ENCODE measurements at places on chromosomes 6 and 20.

- no peak for DNase-seq
Measured at GRCh38 chr6:169913096-169913638, 161.7 kb downstream of the ERMARD start.

- no peak for DNase-seq
Measured at GRCh38 chr6:155936551-155936950, 480.9 kb upstream of the NOX3 start.

- no peak for DNase-seq
Measured at GRCh38 chr20:25461281-25461650, 53.8 kb downstream of the GINS1 start.

GRCh38 chr20:19784511-19785172 is 26.6 kb downstream of the RIN2 start:
- DNase-seq, result no peak

GRCh38 chr20:949717-950116 is 33.6 kb upstream of the ANGPT4 start:
- DNase-seq, result no peak

- no peak for DNase-seq
Measured at GRCh38 chr20:437787-438486, 24.4 kb downstream of the TBC1D20 start.

DNA sequence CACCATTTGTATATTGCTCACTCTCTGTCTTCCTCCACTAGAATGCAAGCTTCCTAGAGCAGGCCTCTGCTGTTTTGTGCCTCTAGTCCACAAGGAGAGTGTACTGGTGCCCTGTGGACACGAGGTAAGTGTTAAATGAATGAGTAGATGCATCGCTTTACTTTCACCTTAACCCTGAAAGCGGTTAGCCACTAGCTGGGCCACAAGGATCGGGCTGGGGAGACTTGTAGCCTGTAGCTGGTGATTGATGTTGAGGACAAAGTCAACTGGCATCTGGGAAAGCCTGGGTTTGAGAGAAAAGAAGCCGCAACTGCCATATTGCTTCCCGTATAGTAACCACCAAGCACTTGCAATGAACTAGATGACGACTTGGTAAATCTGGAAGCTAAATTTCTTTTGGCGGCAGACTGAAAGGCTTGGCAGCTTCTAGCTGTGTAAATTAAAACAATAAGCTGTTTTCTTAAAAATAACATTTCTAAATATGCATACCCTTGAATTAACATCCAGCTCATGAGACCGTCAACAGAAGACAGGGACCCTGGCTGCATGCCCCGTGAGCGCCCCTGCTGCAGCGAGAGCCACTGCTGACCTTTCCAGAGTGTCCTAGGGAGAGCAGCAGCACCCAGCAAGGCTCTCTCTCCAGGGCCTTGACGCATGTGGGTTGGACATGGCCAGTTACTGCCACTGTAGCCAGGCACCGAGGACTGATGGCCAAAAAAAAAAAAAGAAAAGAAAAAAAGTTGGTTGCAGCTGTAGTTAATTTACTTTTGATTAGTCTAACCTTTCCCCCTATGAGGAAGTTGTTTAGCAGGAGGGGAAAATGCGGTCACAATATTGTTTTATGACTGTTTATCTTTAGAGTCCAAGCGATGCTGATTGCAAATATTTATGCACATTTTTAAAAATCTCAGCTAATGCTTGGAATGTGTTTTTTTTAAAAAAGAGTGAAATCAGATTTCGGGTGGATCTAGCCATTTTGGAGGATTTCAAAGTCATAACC is 315.1 kb downstream of the TFAP2C start:
- no peak for DNase-seq

- no peak for DNase-seq
Measured at GRCh38 chr6:130900913-130901312, 73.7 kb downstream of the SMLR1 start.

GRCh38 chr20:44962483-44962882 is 2.3 kb upstream of the TOMM34 start:
- no peak for DNase-seq

DNA sequence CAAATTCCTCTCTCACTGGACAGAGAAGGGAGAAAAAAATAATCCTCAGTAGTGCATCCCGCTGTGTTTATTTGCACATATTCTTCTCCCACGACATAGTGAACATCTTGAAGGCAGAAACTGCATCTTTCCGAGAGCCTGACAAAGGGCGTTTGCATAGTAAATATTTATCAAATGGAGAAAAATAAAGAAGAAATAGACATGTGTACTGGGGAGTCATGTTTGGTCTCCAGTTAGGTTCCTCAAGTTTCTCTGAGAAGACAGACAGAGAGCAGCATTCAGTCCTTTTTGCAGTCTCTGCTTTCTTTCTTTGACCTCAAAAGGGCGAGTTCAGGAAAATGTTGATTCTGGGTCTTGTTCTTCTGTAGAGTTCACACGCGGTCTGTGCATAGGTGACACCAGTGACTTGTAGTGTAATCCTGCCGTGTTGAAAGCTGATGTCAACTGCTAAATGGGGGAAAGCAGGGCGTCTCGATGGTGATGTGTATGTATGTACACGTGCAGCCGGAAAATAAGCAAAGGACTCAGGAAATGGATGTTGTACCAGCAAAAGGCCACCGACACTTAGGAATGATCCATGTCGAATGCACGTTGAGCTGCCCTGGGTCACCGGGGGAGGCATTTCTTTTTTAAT is 285.6 kb downstream of the ZNF217 start:
- no peak for DNase-seq

DNA sequence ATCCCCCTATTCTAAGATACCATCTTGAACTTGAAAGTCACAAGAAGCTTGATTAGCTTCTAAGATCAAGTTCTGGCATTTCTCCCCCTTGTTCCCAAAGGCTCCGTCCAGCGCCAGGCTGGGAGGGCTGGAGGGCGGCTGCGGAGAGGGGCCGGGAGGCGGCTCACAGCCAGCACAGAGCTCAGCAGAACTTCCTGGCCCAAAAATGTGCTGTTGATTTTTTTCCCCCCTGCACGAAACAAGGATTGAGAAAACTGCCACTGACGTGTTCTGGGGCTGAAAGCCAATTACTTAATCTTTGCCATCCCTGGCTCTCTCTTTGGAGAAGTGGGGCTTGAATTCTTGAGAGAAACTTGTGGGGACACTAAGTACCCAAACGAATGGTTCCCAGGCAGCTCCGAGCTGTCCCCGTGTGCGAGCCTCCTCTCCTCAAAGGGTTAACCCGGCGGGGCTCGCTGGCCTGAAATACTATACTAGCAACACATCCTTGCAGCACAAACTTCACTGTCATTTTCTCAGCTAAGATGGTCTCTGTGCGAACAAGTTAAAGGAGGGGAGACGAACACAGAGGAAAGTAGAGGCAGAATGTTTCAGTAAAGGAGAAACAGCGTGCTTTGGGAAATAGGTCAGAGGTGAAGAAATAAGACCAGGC is 452 bp downstream of the TRAF3IP2 start:
- no peak for DNase-seq

GRCh38 chr6:81996414-81996813 is 243.9 kb upstream of the TENT5A start:
- DNase-seq, result no peak

- no peak for DNase-seq
Measured at GRCh38 chr6:3805448-3806123, 43.6 kb upstream of the FAM50B start.

GRCh38 chr6:42724825-42725224 is 2.4 kb upstream of the PRPH2 start:
- no peak for DNase-seq

DNA sequence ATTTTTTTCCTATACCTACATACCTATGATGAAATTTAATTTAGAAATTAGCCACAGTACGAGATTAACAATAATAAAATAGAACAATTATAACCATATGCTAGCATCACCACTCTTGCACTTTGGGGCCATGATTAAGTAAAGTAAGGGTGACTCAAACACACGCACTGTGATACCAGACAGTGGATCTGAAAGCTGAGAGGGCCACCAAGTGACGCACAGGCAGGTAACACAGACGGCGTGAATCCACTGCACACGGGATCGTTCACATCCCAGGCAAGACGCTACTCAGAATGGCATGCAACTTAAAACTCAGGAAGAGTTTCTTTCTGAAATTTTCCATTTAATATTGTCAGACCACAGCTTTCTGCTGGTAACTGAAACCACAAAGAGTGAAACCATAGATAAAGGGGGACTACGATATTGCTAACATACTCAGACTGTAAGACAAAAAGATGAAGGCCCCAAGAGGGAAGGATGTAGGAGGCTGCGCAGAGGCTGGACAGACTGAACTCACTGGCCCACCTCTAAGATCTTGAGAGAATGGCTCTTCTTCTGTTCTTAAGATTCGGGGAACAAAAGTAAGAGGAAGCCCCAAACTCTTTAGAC is 17.9 kb downstream of the RRBP1 start:
- DNase-seq, result no peak

DNA sequence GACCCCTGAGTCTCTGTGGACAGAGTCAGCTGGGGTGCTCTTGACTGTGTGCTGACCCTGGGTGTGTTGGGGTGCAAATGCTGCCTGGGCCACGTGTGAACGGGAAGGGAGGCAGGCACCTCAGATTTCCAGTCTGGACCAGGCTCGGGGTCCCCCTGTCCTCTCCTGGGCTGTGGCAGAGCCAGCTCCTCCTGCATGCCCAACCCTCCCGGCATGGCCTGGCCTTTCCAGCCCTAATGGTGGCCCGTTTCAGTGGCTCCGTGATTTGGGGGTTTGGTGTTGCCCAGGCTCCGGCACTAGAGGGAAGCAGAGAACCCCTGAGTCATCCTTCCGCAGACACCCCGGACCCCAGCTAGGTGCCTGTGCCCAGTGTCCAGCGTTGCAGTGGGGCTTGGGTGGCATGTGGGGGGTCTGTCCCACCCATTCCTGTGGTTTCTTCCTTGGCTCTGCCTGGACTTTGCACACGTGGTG is 9.1 kb downstream of the RBM38 start:
- no peak for DNase-seq

GRCh38 chr20:3781153-3781910 is at the start of gene SPEF1:
Gene SPEF1 (minus strand): TSS chr20:3781448. CDS start chr20:3781287, 161 bp downstream.
- peak; percentile 28 for DNase-seq

GRCh38 chr6:17536586-17536985 is 63.5 kb upstream of the FAM8A1 start:
- DNase-seq, result no peak

- DNase-seq, result no peak
Measured at GRCh38 chr6:34922177-34922663, 33.2 kb downstream of the ANKS1A start.

DNA sequence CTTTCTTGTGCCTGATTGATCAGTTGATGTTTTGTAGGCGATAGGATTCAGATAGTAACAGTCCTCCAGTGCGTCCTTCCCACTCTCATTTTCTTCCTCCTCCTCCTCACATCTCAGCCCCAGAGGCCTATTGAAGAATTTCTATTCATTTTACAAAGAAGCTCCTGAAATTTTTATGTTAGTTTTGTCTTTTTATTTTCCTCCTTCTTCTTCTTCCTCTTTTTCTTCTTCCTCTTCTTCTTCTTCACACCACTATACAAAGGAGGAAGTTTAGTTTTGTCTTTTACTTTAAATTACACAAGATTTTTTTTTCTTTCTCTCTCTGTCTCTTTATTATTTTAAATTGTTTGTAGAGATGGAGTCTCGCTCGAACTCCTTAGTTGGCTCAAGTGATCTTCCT is 19.1 kb downstream of the BTN2A1 start:
- DNase-seq, result no peak

- DNase-seq, result no peak
Measured at GRCh38 chr20:1866834-1867233, 28.4 kb upstream of the SIRPA start.

DNA sequence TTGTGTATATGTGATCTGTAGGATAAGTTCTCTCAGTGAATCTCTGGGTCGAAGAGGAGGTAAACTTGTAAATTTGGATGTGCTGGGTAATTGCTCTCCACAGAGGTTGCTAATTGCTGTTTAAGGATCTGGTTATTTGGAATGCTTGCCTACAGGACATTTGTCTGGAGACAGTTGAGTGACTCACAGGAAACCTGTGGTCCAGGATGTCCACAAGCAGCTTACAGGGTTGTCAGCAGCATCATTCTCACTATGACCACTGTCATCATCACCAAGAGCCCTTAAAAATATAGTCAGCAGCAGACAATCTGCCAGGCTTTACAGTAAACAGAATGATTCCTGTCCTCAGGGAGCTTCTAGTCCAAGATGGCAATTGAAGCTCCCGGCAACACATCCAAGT is 31.2 kb upstream of the KCNK5 start:
- no peak for DNase-seq

DNA sequence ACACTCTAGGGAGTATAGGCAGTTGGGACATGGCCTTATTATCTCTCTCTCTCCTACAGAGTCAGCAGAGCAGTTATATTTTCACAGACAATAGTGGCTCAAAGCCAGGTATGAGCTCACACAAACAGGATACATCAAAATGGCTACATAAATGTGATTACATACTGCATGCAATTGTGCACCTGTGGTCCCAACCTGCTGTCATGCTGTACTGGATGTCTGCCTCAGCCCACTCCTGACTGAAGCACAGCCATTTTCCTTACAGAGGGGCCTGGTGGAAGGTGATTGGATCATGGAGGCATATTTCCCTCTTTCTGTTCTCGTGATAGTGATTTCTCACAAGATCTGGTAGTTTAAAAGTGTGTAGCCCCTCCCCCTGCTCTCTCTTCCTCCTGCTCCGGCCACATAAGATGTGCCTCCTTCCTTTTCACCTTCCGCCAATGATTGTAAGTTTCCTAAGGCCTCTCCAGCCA is 37.0 kb upstream of the SAMHD1 start:
- no peak for DNase-seq

GRCh38 chr6:125312478-125312877 is 10.7 kb upstream of the HDDC2 start:
- DNase-seq, result no peak

GRCh38 chr6:69719602-69720193 is 77.1 kb downstream of the LMBRD1 start:
- DNase-seq, result no peak

- DNase-seq, result no peak
Measured at GRCh38 chr6:46444772-46445454, 46.3 kb downstream of the RCAN2 start.

- DNase-seq, result no peak
Measured at GRCh38 chr20:9627219-9627618, 112.8 kb downstream of the LAMP5 start.

GRCh38 chr20:4120921-4121321 is 105.6 kb upstream of the RNF24 start:
- DNase-seq, result no peak

DNA sequence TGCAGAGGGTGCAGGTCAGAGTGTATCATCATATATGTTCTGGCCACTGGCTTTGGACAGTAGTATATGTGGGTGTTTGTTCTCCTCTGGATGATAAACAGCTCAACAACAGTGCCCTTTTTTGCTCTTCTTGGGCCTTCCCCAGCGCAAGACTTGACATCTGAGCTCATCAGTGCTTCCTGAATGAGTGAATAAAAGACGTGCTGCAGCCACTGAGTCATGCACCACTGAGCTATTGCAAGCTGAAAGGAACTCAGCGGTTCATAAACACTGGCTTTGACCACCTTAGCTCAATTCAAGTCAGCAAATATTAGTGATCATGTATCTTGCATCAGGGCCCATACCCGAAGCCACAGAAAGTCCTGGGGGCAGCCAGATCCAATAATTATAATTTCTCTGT is 105.3 kb upstream of the KCNG1 start:
- no peak for DNase-seq

DNA sequence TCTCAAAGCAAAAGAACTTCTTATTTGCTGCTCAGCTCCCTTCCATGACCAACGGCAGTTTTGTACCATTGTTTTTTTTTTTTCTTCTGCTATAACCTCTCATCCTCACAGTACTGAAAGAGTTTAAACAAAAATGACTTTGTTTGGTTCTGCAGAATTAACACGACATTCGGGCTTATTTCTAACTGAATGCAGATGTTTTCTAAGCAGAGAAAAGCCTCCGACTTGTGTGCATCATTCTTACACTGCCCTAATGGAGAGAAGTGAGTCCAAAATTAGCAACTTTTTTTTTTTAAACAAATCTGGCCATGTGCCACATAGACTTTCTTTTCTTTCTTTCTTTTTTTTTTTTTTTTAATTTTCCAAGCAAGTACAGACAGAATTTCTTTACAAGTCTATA is 382.7 kb downstream of the HDGFL1 start:
- DNase-seq, result no peak
